Esophagus mucosa (tissue), 1 donor: ENCODE measurements at places on chromosomes 2 and 18.

DNA sequence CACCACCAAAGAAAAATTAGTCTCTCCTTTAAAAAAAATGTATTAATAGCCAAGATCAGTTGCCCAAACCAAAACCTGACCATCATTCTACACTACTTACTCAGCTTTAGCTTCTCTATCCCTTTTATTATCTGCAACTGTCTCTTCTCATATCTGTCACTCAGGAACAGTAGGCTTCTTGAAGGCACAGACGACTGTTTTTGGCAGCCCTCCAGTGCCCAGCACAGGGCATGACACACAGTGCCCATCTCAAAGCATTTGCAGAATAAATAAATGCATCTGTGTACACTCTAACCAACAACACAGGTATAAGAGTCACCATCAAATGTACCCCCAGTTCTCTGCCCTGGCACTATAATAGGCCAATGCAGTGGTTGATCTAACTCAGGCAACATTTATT is 117.2 kb downstream of the UXS1 start:
- no peak for ATAC-seq

GRCh38 chr2:157866202-157866601 is 9.9 kb downstream of the ACVR1 start:
- ATAC-seq: no peak

DNA sequence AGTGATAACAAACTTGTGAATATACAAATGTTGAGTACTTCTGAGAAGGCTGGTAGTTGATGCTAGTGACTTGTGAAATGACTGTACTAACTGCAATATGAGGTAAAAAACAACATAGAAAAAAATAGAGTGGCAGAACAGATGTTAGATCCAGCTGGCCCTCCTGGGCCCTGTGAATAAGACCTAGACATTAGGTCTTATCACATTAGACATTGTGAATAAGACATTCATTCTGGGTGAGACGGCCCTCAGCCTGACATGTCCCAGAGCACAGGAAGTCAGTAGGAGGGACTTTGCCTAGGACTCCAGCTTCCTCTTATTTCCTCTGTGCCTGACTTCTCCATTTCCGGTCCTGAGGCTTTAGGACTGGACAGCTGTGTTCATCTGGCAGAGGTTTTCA is 22.9 kb downstream of the DOK1 start:
- no peak for ATAC-seq

DNA sequence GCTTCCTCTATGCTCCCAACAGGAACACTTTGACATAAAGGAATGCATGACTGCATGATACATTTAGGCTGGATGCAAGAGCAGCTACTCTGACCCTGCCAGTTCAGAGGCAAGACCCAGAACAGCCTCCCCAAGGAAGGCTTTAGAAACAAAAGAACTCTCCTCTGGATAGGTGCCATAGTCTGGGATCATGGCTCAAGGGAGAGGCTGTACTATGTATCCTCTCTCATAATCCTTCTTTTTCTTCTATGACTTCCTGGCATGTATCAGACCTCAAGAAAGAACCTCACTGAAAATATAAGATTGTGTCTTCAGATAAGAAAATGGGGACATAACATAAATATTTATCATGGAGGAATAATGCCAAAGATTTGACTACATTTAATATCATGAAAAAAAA is 194.0 kb upstream of the LYPD1 start:
- ATAC-seq: no peak

- ATAC-seq: no peak
Measured at GRCh38 chr2:168076731-168077130, 170.7 kb downstream of the STK39 start.
